ENCODE measurements at places on chromosomes 2 and 18.

- DNase-seq = no peak
Observed at GRCh38 chr2:149899390-149899789, 311.8 kb upstream of the MMADHC start.

- DNase-seq = no peak
Observed at GRCh38 chr2:132404056-132404455, 12.5 kb upstream of the GPR39 start.

GRCh38 chr2:8515864-8516533 is 165.9 kb upstream of the ID2 start:
- no peak for DNase-seq

GRCh38 chr2:108907822-108908712 is 81.0 kb downstream of the EDAR start:
- DNase-seq = peak; percentile 17

DNA sequence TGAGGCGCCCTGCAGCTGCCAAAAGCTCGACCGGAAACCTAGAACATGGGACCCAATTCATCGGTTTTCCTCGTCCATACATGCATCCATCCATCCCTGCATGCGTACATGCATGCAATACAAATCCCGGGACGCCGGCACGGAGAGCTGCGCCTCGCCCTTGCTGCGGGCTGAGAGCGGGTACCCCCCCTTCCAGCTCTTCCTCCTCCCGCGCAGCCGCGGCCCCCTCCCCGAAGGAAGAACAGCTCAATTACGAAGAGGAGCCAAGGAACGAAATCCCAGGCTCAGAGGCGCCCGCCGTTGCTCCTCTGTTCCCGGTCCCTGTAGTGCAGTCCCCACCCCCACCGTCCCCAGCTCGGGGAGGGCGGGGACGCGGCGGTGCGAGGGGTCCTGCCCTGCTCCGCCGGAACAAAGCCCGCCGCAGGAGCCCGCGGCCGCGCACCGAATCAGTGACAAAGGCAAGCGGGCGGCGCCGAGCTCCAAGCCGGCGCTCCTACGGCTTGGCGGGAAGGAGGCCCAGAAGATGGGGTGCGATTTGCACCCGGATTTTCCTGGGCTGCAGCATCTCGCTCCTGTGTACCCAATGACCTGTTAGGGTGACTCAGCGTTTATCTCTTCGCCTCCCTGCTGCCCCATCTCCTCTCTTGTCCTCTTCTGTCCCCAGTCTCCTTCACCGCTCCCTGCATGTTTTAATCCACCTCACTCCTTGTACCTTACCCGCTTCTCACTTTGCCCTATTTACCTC is 8.9 kb upstream of the POU3F3 start:
- no peak for DNase-seq

DNA sequence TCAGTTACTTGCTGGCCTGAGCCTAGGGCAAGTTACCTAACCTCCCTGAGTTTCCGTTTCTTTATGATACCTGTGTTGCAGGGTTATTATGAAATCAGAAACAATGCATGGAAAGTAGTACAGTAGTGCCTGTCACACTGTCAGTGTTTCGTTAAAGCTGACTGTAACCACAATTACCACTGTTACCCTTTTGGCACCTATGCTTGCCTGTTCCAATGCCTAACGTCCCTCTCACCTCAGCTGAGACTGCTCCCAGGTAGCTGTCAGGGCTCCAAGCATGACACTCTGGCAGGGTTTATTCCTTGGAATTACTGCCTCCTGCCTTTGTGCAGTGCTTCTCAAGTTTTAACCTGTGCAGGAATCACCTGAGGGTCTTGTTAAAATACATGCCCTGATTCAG is 135.2 kb upstream of the RBMS1 start:
- no peak for DNase-seq

DNA sequence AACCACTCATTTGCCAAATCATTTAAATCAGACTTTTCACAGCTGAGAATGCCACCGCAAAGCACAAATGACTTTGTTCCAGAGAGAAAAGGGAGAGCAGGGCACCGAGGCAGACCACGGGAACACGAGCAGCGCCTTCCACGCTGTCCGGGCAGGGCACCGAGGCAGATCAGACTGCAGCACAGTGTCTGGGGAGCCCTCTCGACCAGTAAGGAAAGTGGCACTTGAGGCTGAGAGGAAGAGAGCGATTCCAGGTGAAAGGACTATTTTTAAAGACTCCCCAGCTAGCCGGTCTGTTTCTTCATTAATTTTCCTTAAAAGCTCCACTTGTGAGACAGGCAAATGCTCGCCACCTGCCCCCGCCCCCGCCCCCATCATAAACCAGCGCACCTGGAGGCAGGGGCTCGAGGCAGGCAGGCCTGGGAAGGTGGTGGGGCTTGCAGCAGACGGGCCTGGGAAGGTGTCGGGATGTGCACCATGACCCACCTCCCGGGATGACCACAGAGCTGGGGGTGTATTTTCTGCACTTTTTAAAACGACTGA is 80.9 kb upstream of the CTDP1 start:
- no peak for DNase-seq
